GM18507 (cell line): ENCODE measurements at places on chromosomes 3 and 15.

- no peak for DNase-seq
Measured at GRCh38 chr3:178005961-178006360, 530.3 kb upstream of the KCNMB2 start.

DNA sequence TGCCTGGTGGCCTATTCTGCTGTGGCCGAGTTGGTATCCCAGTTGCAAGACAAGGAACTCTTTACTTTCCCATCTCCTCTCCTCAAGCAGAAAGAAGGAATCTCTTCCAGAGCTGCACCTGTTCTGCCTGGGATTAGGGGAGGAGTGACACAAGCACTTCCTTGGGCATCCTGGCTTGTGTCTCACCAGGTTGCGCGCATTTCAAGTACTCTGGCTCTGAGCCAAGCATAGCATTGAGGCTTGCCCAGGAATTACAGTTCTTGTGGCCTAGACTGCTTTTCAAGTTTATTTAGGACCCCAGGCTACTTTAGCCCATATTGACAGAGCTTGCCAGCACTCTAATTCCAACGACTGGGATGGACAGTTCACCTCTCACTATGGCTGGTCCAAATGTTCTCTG lies 150.5 kb downstream of the RSRC1 start:
- no peak for DNase-seq

DNA sequence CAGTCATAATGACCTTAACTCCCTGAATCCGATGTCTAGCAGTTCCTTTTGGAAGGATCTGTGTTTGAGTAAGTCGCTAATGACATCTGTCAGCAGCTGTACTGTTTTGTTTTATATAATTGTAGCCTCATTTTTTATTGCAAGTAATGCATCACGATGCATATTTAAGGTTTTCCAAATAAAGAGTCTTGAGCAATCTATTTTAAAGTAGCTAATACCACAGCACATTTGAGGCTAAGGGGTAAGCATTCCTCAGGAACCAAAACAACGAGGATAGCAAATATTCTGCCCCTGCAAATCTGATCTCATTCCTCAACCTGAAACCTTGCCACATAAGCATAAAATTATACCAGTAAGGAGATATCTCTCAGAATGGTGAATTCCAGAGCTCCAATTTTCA lies 98.7 kb downstream of the TBC1D5 start:
- DNase-seq = no peak

GRCh38 chr15:87755226-87755625 lies 501.3 kb downstream of the NTRK3 start:
- DNase-seq = no peak

DNA sequence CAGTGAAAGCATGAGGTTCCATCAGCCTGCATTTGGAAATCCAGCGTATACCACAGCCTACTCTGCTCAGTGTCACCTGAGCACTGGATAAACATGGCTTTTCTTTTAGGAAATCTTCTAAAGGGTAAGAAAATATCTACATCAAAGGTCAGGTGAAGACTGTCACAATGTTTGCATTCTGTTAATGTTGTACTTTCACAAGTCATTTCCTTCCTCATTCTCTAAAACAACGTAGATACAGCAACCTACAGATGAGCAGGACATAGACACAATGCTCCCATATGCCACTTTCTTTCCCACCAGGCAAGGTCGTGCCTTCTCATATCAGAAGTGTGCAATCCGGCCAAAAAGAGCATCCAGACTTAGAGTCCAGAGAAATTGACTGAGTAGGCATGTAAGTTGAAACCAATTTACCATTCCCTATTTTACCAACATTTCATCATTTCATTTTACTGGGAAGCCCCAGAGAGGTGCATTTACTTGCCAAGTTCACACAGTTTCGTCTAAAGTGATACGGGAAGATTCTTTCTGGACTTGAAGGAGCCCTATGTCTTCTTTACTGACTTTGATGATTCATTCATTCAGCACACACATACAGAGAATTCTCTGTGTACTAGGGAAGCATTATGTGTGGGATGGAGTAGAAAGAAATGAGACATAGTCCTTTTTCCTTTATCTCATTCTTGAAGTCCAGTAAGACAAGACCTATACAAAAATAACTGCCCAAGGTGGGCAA lies 30.6 kb upstream of the LPP start:
- DNase-seq = no peak

- no peak for DNase-seq
Measured at GRCh38 chr3:80391573-80391972, 623.8 kb upstream of the ROBO1 start.
